Fibroblast of lung (primary cell): ENCODE measurements at places on chromosomes 5 and 9. TPM values are rescaled to one million over a fixed set of nuclear protein-coding genes. Genes with fewer than 3 reads are reported as not detected.
A peak's percentile ranks its signal among the peaks of the same experiment; 100 is the strongest.

DNA sequence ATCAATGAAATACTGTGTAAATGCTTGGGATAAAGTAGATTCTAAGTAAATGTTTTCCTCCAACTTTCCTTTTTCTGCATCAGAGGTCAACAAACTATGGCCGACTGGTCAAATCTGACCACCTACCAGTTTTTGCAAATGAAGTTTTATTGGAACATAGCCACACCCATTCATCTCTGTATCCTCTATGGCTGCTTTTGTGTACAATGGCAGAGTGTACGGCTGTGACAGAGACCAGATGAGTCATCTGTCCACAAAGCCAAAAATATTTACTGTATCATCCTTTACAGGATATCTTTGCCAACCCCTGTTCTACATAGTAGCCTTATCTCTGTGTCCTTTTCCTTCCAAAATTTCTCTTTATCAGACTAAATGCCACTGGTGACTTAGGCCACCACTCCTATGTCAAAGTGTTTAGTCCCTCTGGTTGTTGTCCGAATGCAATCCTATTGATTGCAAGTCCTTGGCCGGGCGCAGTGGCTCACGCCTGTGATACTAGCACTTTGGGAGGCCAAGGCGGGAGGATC is 218.4 kb upstream of the KLF4 start:
- no peaks in the 10 kb centered on the region for H3K27me3 ChIP-seq
- peak; percentile 60 for DNase-seq
- H3K36me3 ChIP-seq: no peaks in the 10 kb centered on the region
- peak overlapping the region; percentile 18 for H3K27ac ChIP-seq
- H3K4me1 ChIP-seq: peaks cover 21% of the 10 kb centered on the region

DNA sequence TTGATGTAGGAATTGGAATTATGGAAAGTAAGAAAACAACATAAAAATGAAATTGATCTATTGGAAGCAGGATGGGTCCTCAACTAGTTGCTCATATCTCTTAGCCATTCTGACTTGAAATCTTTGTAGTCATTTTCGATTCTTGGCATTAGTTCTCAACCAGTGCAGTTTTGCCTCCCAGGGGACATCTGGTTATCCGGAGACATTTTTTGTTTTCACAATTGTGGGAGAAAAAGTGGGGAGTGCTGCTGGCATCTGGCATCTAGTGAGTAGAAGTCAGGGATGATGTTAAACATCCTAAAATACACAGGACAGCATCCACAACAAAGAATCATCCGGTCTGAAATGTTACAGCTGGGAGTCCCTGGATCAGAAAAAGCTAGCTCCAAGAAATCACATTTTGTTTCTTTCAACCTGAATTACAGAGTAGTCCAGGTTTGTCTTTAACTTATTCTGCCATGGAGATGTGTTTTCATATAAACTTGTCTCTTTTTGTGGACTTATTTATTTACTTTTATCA is 74.9 kb downstream of the FBXL7 start:
- H3K36me3 ChIP-seq: no peaks in the 10 kb centered on the region
- DNase-seq: peak; percentile 54
- H3K4me3 ChIP-seq: no peak overlapping the region
- peaks cover 3% of the 10 kb centered on the region for H3K4me1 ChIP-seq
- no peaks in the 10 kb centered on the region for H3K27me3 ChIP-seq
- no peak overlapping the region for H3K27ac ChIP-seq

- H3K4me1 ChIP-seq: peaks cover 18% of the 10 kb centered on the region
- no peaks in the 10 kb centered on the region for H3K27me3 ChIP-seq
- H3K36me3 ChIP-seq: no peaks in the 10 kb centered on the region
- no peak for DNase-seq
Measured at GRCh38 chr5:56346044-56346710, 113.0 kb upstream of the ANKRD55 start.

- H3K4me3 ChIP-seq: peak overlapping the region; percentile 68
- H3K36me3 ChIP-seq: no peaks in the 10 kb centered on the region
- peaks cover 13% of the 10 kb centered on the region for H3K4me1 ChIP-seq
- peak; percentile 22 for DNase-seq
- peak overlapping the region; percentile 99 for H3K27ac ChIP-seq
Measured at GRCh38 chr5:142357469-142358090, 32.8 kb upstream of the SPRY4 start.

GRCh38 chr9:12849486-12850003 is 74.7 kb downstream of the LURAP1L start:
- no peak for DNase-seq
- H3K27me3 ChIP-seq: no peaks in the 10 kb centered on the region
- no peaks in the 10 kb centered on the region for H3K36me3 ChIP-seq
- no peaks in the 10 kb centered on the region for H3K4me1 ChIP-seq
- H3K4me3 ChIP-seq: no peak overlapping the region

GRCh38 chr5:68345582-68345981 is 130.0 kb downstream of the PIK3R1 start:
- no peaks in the 10 kb centered on the region for H3K27me3 ChIP-seq
- no peaks in the 10 kb centered on the region for H3K36me3 ChIP-seq

GRCh38 chr9:129231022-129231739 is 53.1 kb upstream of the IER5L start:
- no peak overlapping the region for H3K27ac ChIP-seq
- no peaks in the 10 kb centered on the region for H3K36me3 ChIP-seq
- H3K4me3 ChIP-seq: no peak overlapping the region
- H3K4me1 ChIP-seq: no peaks in the 10 kb centered on the region
- no peaks in the 10 kb centered on the region for H3K27me3 ChIP-seq

DNA sequence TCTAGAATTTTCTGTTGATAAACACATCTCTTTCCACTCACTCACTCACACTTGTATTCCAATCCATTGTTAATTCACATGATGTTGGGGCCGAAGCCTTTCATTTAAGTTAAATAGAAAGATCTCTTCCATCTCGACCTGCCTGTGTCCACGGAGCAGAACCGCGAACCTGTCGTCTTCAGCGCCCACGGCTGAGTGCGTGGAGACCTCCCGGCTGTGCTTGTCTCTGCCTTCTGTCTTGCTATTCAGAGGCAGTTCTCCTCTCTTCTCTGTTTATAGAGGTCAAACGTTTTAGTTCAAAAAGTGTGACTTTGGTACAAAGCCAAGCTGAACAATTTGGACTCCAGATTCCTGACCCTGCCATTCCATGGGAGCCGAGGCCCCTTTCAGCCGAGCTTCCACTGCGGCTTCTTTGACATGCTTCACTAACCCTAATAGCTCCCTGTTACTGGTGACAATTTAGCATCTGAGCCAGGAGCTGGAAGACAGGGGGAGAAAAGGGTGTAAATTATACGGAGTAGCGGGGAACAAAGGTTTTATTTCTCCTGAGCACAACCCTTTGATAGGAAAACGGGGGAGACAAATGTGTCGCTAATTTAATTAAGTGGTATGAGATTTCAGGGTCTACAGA is 314.4 kb upstream of the IRX4 start:
- DNase-seq: no peak
- H3K4me1 ChIP-seq: no peaks in the 10 kb centered on the region
- no peaks in the 10 kb centered on the region for H3K36me3 ChIP-seq
- no peak overlapping the region for H3K27ac ChIP-seq
- H3K4me3 ChIP-seq: no peak overlapping the region

DNA sequence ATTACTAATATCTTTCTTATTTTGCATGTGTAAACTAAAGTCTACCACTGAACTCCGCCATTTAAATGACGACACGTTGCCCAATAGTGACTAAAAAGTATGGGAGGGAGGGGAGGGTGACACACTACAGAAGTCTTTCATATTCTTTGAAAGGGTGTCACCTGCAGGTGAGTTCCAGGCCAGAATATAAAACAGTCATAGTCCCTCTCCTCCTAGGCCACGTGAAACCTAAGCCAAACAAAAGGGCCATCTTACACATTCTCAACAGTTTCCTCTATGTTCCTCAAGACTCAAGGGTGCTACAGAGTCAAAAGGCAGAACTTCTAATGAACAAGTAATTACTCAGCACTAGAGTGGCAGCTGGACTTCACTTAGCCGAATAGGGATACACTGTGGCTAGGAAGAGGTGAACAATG is 6.4 kb downstream of the CEMIP2 start:
- no peak overlapping the region for H3K4me3 ChIP-seq
- H3K4me1 ChIP-seq: peaks cover 27% of the 10 kb centered on the region

Gene ZNF367
- 0.26 and 0.66 TPM in 2 replicates for total RNA-seq

Gene NRARP
- total RNA-seq: under 0.01 TPM in 1 of 2 replicates, not detected in the other

Gene GFRA3
- total RNA-seq: not detected in 2 replicates

Gene NTNG2
- total RNA-seq: 0.77 and 2.1 TPM in 2 replicates
